CD4-positive, alpha-beta T cell treated with Interleukin-15 for 1 hour (primary cell): ENCODE measurements at places on chromosomes 2 and 18.

DNA sequence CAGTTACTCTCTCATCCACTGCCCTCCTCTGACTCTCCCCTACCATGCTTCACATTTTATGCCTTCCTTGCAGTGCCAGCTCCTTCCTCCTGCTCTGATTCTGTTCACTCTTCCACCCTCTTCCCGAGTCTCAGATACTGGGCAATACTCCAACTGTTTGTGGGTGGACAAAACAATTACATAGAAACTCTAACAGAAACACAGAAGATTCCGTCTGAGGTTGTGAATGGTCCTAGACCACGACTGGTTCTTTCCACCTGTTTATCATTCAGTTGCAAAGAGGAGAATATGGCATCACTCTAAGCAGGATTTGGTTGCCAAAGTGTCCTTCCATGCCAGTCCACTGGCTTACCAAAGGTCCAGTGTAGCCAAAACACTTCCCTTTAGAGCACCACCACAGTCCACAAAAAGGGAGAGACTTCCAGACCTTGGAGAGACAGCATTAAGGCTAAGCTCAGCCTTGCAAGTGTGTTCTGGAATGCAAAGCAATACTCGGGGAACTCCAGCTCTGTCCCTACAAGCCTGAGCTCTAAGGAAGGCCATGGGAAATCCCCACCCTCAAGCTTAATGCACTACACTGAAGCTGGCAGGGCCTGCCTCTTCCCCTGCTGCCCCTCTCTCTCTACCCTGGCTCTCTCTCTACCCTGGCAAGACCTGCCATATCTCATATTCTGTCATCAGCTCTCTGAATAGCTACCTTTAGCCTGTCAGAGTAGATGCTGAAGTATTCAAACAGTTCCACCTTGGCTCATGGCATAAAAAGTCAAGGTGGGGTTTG is 33.6 kb upstream of the RND3 start:
- DNase-seq: no peak

DNA sequence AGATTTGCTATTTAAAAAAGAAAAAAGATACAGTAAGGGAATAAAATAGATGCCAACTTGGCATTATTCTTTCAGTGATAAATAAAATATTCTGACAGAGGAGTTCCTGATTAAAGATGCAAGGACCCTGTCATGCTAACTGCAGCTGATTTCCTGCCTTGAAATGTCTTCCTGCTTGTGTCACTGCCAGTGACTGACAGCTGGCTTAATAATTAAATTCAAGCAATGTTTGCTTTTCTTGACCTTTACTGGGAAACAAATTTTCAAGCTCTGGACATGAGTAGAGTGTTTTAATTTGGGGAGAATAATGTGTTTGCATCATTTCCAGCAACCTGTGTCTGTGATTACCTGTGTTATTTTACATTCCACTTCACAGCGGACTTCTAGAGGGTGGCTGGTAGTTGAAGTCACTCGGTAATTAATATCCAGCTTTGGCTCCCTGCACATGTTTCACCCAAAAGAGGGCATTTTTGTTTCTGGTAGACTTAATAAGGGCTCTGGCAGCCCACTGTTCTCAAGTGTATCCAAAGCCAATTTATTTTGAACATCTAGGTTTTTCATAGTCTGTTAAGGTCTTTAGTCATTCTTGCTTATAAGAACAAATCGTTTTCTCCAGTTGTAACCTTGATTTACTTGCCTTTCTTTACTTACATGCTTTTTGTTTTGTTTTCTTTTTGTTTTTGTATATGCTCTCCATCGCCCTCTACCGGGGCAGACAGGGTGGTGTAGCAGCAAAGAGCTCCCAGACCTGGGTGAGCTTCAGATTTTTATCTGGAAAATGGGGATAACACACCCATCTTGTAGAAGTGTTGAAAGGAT is 48.5 kb upstream of the PROKR1 start:
- DNase-seq: peak; percentile 26

GRCh38 chr2:59339837-59340207 is 1098.7 kb upstream of the FANCL start:
- DNase-seq: no peak

GRCh38 chr2:135985826-135986393 is 484 bp upstream of the DARS1 start:
- peak; percentile 78 for DNase-seq
